ENCODE measurements at places on chromosomes 16 and 17.

GRCh38 chr17:64938925-64939474 is 19.7 kb upstream of the LRRC37A3 start:
- peak; percentile 36 for DNase-seq

- no peak for DNase-seq
Measured at GRCh38 chr17:80983545-80983944, 8.1 kb upstream of the CHMP6 start.

DNA sequence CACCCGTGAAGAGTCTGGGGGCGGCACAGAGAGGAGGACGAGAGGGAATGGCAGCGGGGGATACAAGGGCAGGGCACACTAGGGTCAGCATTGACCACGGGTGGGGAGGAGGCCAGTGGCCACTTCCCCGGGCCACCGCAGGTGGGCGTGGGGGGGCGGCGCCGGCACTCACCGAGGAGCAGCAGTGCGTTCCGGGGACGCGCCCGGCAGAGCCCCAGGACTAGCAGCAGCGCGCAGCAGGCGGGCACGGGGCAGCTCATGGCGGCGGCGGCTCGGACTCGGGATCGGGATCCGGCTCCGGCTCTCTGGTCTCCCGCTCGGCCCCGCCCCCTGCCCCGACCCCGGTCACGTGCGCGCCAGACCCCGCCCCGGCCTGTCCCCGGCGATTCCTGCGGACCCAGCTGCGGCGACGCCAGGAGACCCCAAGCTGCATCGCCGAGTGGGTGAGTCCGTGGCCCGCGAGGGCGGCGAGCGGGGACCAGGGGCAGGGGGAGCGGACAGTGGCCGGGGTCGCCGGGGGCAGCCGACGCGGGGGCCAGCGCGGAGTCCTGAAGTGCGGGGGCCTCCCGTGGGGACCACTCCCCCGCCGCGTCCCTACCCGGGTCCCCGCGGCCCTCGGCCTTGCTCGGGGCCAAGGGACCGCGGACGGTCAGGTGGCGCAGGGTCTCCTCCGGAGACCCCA is at the start of the genes SGSH and SLC26A11:
Gene SGSH, minus strand, starts transcription at position 280 of the 682 bp plus-strand sequence. Its CDS starts 20 bp downstream, at position 260.
Gene SLC26A11, plus strand, starts transcription at position 374 of the 682 bp plus-strand sequence. CDS start 1,134 bp downstream, outside the sequence.
- DNase-seq, result peak; percentile 49

DNA sequence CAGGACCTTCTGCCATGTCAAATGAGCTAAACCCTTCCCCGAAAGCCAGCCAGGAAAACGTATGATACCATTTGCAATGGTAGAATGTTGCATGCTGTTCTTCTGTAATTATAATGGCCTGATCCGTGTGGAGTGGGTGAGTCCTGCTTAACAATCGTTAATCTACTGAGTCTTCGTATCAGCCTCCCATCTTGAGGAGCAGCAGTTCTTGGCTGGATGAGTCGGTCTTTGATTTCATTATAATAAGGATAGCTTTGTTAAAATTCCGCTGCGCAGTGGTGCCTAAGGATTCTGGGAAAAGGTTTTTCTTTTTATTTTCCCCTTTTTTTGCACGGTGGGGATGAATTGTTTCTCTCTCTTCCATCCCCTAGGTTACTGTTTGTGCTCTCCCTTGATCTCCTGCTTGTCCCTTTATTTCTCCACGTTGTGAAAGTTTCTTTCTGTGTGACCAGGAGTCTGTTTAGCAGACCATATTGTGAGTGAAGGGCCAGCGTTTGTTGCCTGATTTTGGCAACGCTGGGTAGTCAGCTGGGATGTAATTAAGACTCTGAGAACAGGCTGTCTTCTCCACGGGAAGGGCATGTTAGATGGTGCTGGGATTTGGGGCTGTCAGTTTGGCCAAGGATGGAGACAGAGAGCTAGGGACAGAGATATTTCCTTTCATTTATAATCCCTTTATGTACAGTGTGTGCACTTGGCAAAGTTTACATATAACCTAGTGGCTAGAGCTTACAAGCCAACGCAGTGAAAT is 263.0 kb downstream of the FTO start:
- DNase-seq, result no peak

DNA sequence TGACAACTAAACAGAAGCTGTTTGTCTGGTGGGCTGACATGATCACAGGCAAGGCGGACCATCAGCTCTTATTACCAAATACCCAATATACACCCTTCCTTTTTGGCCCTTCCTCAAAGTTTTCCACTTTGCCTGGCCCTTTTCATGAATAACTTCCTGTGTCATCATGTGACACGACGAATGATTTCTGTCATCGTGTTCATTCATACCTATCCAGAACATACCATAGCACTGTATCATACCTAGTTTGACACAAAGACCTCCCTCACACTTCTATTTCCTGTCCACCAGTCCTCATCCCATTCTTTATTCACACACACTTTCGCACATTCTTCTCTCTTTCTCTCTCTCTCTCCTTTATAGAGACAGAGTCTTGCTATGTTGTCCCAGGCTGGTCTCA is 131.8 kb downstream of the STX8 start:
- DNase-seq, result no peak

- no peak for DNase-seq
Measured at GRCh38 chr16:1708083-1708767, 2.2 kb downstream of the MAPK8IP3 start.

GRCh38 chr17:64658931-64659330 is 3.2 kb downstream of the SMURF2 start:
- no peak for DNase-seq

DNA sequence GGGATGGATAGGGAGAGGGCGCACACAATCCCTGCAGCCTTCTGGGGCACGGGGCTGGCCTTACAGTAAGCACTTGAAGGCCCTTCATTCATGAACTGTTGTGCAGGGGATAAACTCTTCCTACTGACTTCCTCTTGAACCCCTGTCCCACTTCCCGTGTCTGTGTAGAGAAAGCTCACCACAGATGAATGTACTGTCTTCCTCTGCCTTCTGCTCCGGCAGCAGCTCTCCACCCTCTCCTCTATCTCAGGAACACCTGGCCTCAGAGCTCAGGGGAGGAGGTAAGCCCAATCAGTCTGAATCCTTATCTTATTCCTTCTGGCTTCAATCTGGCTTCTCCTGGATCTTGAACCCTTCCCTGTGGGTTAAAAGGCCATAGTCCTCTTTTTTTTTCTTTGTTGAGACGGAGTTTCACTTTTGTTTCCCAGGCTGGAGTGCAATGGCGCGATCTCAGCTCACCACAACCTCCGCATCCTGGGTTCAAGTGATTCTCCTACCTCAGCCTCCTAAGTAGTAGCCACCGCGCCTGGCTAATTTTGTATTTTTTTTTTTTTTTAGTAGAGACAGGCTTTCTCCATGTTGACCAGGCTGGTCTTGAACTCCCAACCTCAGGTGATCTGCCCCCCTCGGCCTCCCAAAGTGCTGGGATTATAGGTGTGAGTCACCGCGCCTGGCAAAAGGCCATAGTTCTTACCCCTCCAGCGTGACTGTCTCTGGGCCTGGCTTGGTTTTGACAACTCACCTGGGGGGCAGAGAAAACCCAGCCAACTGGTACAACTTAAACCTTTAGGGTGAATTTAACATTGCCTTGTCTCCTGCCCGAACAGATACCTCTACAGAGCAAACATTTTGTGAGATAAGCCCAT is 7.2 kb upstream of the SLC52A1 start:
- no peak for DNase-seq

- DNase-seq, result peak; percentile 71
Measured at GRCh38 chr17:80005360-80006338, 30.0 kb downstream of the TBC1D16 start.

DNA sequence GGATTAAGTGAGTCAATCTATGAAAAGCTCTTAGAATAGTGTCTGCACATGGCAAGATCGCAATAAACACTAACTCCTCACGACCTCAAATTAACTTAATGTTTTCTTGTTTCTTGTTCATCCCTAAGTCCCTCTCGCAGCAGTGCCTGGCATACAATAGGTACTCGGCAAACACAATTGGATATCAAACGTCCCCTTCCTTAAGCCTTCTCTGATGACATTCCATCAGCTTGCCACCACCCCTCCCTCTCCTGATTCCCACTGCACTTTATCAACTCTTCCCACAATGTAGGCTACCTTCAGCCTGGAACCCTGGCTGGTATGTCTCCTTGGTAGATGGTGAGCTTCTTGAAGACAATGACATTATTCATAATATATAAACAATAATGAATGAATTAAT is 33.3 kb downstream of the CCDC42 start:
- DNase-seq, result no peak

DNA sequence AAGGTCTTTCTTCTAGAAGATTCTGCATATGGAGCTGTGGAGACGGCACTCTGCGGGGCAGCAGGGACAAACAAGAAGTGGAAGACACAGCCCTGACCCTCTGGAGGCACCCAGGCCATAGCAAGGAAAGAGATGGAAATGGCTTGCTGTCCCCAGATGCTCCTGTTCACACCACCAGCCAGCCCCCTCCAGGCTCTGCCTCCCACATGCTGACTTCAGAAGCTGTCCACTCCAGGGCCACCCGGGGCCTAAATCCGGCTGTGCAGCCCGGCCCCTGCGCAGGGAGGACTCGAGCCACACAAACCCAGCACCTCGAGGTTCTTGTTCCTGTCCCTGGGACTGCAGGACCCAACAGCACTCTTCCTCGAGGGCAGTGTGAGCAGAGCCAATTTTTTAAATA is 16.6 kb downstream of the RBFOX3 start:
- no peak for DNase-seq

GRCh38 chr17:74235911-74236371 is 22.6 kb downstream of the TTYH2 start:
- no peak for DNase-seq

GRCh38 chr16:82456683-82457082 is 170.1 kb upstream of the CDH13 start:
- peak; percentile 69 for DNase-seq

GRCh38 chr17:13827118-13827517 is 225.4 kb upstream of the HS3ST3A1 start:
- DNase-seq, result no peak

DNA sequence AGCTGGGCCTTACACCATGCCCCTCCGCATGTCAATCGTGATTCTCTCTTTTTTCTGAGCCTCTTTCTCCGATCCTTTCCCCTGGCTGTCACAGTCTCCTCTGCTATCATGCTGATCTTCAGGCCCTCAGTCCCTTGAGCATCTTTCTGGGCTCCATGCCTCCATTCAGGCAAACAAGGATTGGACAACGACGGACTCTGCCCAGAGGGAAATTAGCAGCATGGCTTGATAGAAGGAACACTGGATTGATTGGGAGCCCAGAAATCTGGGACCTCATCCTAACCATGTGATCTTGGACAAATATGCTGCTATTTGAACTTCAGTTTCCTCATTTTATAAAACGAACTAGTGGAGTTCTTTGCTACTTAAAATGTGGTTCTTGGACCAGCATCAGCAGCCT is 19.6 kb upstream of the PHF12 start:
- no peak for DNase-seq

GRCh38 chr16:57113042-57113453 is 20.7 kb downstream of the CPNE2 start:
- DNase-seq, result no peak

DNA sequence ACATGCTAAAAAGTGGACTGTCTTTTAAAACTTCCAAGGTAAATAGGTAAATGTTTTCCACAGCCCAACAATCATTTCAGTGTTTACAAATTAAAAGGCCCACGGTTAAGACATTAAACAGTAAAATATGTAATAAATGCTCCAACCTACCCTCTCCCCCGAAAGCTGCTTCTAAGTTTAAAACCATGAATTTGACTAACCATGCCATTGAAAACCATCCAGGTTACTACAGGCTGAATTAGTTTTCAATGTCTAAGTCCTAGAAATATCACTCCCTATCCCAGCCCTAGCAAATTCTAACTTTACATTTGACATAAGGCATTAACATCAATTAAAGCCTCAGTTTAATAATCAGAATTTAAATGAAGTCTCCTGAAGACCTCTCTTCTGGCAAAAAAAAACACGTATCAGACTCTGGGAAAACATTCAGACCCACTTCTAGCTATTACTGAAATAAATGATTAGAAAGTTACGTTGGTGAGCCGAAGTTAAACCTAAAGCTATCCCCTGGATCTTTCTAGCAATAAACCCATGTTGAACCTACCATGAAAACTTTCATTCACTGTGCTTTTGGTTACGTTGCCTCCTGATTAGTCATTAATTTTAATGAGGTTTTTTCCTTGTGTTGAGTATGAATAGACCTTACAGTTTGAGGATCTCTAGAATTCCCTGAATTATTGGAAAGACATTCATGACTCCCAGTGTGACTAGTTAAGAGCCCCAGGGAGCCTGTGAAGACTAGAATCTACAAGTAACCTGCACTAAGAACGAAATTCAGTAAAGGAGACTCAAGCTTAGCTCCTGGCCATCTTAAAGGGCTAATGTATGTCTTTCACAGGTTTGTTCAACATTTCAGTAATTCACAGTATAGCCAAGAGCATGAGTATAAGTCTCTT is 1.7 kb upstream of the POLG2 start:
- DNase-seq, result peak; percentile 69

DNA sequence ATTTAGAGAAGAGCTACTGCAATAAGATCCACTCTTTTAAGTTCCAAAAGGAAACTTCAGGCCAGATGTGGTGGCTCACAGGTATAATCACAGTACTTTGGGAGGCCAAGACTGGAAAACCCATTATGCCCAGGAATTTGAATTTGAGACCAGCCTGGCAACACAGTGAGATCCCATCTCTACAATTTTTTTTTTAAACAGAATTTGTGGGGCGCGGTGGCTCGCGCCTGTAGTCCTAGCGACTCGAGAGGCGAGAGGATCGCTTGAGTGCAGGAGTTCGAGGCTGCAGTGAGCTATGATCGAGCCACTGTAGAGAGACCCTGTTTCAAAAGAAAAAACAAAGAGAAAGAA is 793 bp downstream of the COG7 start:
- DNase-seq, result no peak

DNA sequence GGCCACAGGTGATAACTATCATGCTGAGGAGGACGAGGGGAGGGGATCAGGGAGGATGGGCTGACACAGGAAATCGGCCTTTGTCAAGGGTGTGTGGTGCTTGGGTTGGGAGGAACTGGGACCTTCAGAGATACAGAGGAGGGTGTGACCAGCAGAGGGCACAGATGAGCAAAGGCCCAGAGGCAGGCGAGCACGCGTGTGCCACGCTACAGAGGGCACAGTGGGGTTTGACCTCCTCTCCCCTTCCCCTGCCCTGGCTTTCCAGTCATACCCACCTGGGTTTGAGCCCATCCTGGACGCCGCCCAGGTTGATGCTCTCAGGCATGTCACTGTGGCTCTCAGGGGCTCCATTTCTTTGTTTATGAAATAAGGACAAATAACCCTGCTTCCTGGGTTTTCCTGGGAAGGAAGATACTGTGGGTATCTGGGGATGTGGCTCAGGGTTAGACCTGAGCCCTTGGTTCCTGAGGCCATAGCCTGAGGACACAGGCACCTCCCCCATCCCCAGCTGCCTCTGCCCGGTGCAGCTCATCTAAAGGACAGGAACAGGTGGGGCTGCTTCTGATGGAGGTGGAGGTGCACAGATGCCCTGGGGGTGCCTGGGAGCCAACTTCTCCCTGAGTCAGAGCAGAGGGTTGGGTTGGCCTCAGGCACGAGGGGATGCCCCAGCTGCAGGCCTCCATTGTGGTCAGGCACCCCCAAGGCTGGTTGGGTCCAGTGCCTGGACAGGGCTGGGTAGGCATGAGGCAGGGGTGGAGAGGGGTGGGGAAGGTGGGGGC is 51.8 kb downstream of the BEAN1 start:
- peak; percentile 83 for DNase-seq

- DNase-seq, result no peak
Measured at GRCh38 chr17:48484850-48485249, 46.0 kb downstream of the HOXB1 start.

GRCh38 chr16:67179421-67180080 is 4.2 kb downstream of the MATCAP1 start:
- peak; percentile 53 for DNase-seq
